ENCODE measurements at places on chromosomes 2 and 18.

DNA sequence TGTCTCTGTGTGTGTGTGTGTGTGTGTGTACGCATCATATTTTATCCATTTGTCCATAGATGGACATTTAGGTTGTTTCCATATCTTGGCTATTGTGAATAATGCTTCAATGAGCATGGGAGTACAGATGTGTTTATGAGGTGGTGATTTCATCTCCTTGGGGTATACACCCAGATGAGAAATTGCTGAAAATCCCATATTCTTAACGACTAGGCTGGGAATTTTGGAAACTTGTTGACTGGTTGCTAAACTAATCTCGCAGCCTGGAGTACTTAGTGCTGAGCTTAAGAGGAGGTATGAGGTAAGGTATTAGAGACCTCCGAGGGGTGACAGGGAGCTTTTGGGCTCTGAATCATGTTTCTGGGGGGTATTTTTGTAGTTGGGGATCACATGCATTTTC, 66.0 kb upstream of the SPRED2 start:
- no peak for DNase-seq

- DNase-seq = no peak
Observed at GRCh38 chr2:144445196-144445595, 74.7 kb downstream of the ZEB2 start.

DNA sequence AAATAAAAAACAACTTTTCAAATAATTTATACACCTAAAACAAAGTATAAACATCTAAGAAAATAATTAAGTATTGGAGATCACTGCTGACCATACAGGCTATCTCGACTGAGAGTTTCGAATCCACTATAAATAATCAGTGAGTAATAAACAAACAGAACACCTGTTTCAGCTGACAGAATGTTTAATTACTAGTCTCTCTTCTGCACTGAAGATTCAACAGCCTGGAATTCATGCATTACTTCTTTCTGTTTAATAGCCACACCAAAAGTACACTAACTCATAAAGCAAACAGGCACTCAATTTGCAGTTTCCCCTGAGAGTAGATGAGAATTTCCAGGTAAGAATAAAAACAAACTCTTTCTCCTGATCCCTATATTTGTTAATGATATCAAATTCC, 138.5 kb downstream of the RBMS1 start:
- DNase-seq = no peak

- no peak for DNase-seq
Observed at GRCh38 chr2:182615036-182615435, 101.0 kb upstream of the DNAJC10 start.

GRCh38 chr18:61528961-61529360, 195.7 kb downstream of the CDH20 start:
- no peak for DNase-seq

GRCh38 chr2:190696792-190697398, 48.0 kb downstream of the NAB1 start:
- DNase-seq = no peak

- DNase-seq = no peak
Observed at GRCh38 chr2:95315801-95316411, 18.8 kb downstream of the KCNIP3 start.

DNA sequence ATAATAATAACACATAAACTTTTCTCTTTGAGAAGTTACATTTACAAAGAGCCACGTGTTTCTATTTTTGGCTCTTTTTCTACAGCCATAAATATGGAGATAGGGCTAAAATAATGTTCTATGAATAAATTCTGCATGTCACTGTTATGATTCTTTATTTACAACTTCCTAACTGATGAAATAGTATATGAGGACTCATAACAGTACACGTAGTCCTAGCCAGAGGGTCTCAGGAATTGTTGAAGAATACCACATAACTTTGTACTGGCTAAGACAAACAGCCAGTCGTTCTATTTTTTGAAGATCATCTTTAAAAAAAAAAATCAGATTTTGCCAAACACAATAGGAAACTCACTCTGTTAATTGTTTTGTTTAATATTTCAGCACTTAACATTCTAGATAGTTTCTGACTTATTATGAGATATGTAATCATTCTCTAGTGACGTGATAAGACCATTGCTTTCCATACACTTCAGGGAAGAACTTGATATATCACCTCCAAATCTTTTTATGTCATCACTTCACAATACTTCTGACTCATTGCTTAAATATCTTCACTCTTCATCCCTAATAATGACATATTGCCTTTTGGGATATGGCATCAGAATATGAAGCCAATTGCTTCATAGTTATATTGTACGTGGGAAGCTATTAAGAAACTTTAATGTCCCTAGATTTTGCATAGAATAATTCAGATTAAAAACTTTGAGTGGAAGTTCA, 256.1 kb downstream of the XIRP2 start:
- DNase-seq = no peak

DNA sequence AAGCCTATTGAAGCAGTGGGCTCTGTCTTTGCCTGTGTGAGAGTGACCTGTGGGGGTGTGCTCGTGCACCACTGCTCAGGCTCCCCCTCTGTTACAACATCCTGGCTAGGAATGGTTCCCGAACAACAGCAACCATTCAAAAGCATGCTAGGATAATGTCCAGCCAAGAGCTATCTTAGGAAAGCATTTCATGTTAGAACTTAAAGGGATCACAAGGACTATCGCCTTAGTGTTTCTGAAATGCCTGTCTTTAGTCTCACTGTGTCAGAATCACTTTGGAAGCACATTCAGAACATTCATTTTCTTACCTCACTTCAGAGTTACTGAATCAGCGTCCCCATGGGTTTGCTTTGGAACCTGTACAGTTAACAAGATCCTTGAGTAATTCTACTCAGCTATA, 134.9 kb upstream of the DSEL start:
- no peak for DNase-seq

GRCh38 chr18:66638856-66639629, 35.2 kb upstream of the CDH19 start:
- DNase-seq = no peak

- no peak for DNase-seq
Observed at GRCh38 chr2:1045109-1045508, 94.5 kb downstream of the SNTG2 start.

DNA sequence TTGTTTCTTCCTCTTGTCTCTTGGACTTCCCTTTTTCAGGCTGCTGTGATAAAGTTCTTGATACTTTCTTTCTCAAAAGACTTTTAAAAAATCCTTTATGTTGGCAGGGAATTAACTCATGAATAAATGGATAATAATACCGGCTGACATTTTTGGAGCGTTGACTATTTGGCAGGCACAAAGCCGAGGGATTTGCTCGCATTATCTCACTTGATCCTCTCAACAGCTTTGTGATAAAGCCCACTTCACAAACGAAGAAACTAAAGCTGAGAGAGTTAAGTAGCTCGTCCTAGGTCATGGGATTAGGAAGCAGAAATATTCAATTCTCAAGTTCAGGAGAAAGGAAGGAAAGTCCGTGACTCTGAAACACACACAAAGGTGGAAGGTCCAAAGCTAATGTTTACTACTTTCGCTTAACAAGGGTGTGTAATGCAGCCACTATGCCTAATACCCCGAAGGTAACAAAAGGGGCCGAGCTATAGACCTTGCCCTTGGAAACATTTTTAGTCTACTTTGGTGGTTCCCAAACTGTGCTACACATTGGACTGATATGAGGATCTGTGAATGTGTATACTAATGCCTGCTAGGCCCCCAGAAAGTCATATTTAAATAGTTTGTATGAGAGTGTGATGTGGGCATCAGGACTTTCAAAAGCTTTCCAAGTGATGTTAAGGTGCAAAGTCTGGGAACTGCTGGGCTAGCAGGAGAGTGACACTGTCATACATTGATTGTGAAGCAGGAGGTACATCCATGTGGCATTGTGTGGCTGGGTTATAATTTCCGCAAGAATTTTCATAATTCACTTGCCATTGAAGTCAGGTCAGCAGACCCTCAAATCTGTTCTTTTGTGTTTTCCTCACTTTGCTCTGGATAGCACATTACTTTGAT, 508.4 kb downstream of the PLCL1 start:
- DNase-seq = no peak

DNA sequence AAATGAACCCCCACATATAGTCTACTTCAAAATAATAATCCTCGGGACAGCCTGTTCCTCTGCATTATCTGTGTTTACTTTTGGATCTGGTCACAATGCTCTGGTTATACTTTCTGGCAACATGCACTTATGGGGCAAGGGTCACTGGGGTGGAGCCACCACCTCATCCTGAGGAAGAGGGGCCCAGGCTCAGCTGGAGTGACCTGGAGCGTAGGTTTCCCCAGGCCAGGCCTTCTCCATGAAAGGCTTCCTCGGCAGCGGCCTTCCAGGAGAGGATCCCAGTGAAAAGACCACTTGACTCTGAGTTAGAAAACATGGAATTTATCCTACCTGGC, 237.4 kb downstream of the SETBP1 start:
- no peak for DNase-seq

GRCh38 chr2:140791802-140792201, 1339.0 kb downstream of the LRP1B start:
- DNase-seq = no peak

- no peak for DNase-seq
Observed at GRCh38 chr2:72971036-72971435, 53.7 kb downstream of the EMX1 start.

GRCh38 chr2:226798422-226799210, 1.0 kb downstream of the IRS1 start:
- no peak for DNase-seq
